ENCODE measurements at places on chromosomes 5 and 9. TPM values are rescaled to one million over a fixed set of nuclear protein-coding genes. Genes with fewer than 3 reads are reported as not detected.

PDE8B gene
- total RNA-seq = 1.1 TPM

HTR1A gene
- not detected for total RNA-seq

GMCL2 gene
- not detected for total RNA-seq

RAPGEF1 gene
- total RNA-seq = 34.5 TPM

ANXA2R gene
- total RNA-seq = 1.8 TPM

CBY3 gene
- total RNA-seq = not detected

SKIC3 gene
- total RNA-seq = 21.0 TPM

CDKN2A gene
- total RNA-seq = not detected

RETREG1 gene
- total RNA-seq = 3.8 TPM
